ENCODE measurements at places on chromosomes 4 and X.

DNA sequence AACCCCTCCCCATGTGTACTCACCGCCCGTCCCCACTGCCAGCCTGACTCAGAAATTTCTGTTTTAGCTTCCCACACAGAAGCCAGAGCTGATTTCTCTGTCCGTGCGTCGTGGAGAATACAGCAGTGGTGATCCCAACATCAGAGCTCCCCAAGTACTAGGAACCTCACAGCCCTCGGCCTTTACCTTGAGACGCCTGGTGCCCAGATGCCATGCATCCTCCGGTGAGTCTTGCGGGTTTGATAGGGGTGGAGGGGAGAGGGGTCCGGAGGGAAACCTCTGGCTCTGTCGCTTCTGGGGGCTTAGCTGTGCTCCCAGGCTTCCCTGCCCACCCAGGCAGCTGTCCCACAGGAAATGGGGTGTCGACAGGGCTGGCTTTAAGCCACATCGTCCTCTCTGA lies 2.1 kb downstream of the LOC101059915 start:
- no peak for DNase-seq

DNA sequence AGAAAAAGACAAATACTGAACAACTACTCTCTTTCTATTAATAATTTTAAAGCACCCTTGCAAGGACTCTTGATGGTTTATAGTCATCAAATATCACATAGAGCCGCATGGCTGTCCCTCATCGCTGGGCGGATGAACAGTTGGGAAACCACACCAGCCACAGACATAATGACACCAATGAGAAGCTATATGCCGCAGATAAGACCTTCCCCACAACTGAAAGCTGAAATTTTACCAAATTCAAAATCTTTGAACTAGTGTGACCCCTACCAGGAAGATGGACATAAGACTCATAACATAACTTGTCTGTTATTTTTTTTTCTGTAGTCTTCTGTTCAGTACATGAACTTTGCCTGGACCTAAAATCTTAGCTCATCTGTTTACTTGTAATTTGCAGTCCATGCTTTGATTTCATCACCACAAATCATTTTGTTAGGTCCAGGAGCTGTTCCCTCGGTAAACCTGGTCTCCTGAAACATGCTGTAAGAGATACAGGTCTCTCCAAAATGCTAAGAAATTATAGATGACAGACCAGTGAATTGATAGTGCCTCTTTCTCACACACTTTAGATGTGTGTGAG lies 157.3 kb upstream of the RAPGEF2 start:
- DNase-seq = no peak

DNA sequence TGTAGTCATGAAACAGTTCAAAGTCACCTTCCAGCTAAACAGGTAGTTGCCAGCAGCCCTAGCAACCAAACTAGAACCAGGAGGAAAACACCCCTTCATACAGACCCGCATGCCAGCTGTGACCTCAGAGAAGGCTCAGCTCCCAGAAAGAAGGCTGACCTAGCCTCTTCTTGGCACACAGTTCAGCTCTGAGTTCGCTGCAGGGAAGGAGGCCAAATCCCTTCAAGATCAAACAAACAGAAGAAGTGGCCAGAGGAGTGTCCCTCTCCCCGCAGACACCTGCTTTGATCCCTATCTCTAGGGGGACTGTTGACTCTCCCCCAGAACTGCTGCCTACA lies 56.0 kb downstream of the HADH start:
- no peak for DNase-seq

GRCh38 chr4:119300101-119300978 lies 21.6 kb downstream of the FABP2 start:
- peak; percentile 99 for DNase-seq

DNA sequence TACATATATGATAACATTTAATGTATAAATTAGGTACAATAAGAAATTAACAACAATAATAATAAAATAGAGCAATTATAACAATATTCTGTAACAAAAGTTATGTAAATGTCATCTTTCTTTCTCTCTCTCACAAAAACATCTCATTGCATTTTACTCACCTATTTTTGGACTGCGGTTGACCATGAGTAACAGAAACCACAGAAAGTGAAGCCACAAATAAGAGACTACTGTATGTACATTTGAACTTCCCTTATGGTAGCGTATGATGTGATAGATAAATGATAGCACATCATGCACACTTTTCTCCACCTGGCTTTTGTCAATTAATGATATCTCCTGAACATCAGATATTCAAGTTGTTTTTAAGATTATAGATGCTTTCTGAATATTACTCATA lies 80.5 kb downstream of the HNRNPD start:
- no peak for DNase-seq
